ENCODE measurements at places on chromosomes 13 and 19. TPM values are rescaled to one million over a fixed set of nuclear protein-coding genes. Genes with fewer than 3 reads are reported as not detected.

GRCh38 chr13:105598529-105598928, 936.9 kb downstream of the EFNB2 start:
- no peak for DNase-seq

- DNase-seq = no peak
These were observed 22.2 kb downstream of the CCDC169 start for GRCh38 chr13:36275190-36276002.

DNA sequence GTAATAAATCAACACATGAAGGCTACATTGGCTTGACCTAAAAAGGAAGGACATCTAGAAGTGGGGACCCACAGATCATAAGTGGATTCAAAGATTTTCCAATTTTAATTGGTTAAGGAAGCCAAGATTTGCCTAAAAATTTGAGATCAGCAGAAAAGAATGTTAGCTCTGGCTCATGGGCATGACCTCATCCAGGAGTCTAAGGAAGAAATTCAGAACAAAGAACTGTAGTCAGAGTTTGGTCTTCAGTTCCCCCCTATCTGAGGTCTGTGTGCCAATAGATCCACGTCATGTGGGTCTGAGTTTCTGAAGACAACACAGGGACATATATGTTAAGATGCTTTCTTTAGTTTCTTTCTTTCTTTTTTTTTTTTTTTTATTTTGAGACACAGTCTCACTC, 648.8 kb upstream of the SPRY2 start:
- no peak for DNase-seq

GRCh38 chr19:29551774-29552173, 26.0 kb downstream of the VSTM2B start:
- no peak for DNase-seq

- no peak for DNase-seq
These were observed 242.7 kb upstream of the HTR2A start for GRCh38 chr13:47139519-47139918.

Gene SGCG
- total RNA-seq = not detected

Gene NXNL1
- not detected for total RNA-seq

Gene CDC16
- 31.6 TPM for total RNA-seq

Gene LIM2
- not detected for total RNA-seq

All from pancreas (tissue), 10 donors.